ENCODE measurements at places on chromosomes 7 and 10.

- DNase-seq = no peak
Measured at GRCh38 chr7:116152276-116152675, 58.1 kb upstream of the TES start.

DNA sequence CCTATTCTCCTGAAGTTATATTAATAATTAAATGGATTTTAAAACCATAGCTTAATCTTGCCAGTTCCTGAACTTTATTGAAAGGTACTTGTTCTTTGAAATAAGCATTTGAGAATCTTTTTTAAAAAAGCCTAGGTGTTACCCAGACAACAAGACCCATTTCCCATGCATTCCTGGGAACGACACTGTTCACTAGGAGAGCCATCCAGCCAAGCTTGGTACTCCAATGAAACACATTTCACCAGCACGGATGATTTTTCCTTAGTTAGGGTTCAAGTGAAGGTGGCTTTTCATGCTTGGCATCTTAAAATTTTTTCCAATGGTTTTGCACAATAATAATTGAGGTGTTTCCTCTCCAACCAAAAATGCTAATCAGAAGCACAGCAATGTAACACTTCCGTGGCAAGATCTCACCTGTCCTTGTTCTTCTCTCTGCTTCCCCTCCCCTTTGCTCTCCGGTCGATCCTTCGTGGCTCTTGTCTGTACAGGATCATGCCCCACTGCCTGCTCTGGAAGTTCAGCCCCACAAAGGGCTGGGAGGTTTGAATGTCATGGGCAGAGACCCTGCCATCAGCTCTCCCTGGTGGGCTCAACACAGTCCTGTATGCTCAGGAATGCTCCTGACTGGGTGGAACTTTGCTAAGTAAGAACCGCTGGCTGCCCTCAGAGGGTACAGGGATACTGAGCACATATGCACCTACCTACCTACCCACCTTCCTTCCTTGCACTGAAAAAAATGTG, 69.7 kb upstream of the AQP1 start:
- no peak for DNase-seq

GRCh38 chr10:82691211-82691610, 816.2 kb downstream of the NRG3 start:
- DNase-seq = no peak

GRCh38 chr7:106534271-106534846, 126.6 kb downstream of the CCDC71L start:
- no peak for DNase-seq

DNA sequence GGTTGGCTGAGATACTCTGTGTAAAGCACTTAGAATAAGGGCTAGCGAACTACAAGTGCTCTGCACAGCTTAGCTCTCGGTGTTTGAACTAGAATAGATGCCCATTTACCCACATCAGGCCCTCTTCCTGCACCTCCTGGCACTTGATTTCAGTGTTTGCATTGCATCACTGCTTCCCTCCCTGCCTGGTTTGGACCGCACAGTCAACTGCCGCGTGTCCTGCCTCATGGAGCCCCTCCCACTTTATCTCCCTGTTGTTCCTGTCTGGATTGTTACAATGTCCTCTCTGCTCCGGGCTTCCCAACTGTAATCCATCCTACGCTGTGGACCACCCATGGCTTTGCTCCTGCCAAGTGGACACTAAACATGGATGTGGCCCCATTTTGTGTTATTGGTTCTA, 2.3 kb downstream of the FAM107B start:
- no peak for DNase-seq

DNA sequence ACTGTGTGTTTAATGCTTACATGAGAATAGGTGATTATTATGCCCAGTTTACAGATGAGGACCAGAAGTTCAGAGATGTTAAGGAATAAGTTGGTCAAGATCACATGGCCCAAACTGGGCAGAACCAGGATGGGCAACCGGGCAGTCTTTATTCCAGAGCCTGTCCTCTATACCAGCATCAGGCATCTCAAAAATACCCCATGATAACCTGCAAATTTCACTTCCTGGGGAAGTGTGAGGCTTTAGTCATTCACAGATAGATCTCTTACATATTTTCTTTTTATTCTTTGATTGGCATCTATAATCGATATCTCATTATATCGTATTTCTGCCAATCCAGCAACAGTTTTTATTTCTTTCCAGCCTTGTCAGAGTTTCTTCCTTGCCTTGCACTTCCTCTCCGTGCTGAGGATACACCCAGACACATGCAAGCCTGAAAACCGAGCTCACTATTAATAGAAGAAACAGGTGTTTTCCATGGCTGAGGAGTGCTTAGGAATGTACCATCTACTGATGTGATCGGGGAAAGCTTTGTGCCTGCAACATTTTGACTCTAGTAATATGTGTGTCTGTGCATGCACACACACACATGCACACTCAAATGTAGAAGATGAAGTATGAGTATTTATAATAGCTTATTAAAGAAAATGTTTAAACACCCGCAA, 82.4 kb downstream of the CREM start:
- DNase-seq = no peak
